ENCODE measurements at places on chromosomes 5 and 9.
A peak's percentile ranks its signal among the peaks of the same experiment; 100 is the strongest.

GRCh38 chr9:34884747-34885189, 73.3 kb upstream of the PHF24 start:
- no peak for DNase-seq

GRCh38 chr5:139704748-139705147, 56.6 kb downstream of the CXXC5 start:
- no peak for DNase-seq

GRCh38 chr5:142724821-142725220, 38.9 kb upstream of the FGF1 start:
- no peak for DNase-seq

DNA sequence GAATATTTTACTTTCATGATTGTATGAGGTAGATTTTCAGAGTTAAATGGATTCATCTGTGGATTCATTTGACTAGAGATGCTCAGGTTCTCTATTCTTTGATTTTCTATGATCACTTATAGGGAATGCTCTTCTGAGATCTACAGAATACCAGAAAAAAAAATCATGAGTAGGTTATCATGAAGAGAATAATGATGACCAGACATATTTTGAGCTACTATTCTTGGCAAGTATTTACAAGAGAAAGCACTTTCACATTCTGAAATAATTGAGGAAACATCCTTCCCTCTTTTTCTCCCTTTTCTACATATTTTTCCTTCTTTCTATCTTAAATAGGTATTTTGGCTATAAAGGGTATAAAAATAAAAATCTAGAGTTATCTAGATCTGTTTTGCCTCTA, 543.0 kb upstream of the TUSC1 start:
- DNase-seq: no peak

GRCh38 chr9:21160178-21160577, 6.3 kb downstream of the IFNA21 start:
- no peak for DNase-seq

DNA sequence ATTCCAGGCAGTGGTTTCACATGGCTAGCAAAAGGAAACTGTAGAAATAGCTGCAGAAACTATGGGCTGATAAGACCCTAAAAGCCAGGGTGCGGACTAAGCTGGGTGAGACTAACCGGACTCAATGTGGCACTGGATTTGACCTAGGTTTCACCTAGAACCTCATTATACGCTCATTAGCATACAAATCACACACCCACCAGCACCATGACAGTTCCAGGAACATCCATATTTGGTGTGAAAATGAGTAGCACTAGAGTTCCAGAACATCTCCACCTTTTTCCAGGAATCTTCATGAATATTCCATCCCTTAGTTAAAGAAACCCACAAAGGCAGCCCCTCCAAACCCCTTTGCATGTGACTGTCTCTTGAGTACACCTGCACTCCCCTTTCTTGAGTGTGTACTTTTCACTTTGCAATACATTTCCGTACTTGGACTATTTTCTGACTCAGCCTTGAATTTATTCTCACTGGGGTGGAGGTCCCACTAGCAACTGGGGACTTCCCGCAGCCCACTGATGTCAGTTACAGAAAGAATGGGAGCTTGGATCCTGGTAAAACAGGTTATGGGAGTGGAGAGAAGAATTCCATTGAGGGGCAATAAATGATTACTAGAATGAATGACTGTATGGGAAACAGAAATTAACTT, 58.0 kb upstream of the SPATA31C2 start:
- DNase-seq: no peak

- no peak for DNase-seq
These were observed 147.8 kb downstream of the SLC24A2 start for GRCh38 chr9:19641046-19641445.

- no peak for DNase-seq
These were observed 57.9 kb downstream of the TGFBR1 start for GRCh38 chr9:99162759-99163364.

GRCh38 chr9:70415041-70415440, 584 bp upstream of the KLF9 start:
- no peak for DNase-seq

GRCh38 chr5:139964994-139965565, 78.0 kb downstream of the NRG2 start:
- no peak for DNase-seq

DNA sequence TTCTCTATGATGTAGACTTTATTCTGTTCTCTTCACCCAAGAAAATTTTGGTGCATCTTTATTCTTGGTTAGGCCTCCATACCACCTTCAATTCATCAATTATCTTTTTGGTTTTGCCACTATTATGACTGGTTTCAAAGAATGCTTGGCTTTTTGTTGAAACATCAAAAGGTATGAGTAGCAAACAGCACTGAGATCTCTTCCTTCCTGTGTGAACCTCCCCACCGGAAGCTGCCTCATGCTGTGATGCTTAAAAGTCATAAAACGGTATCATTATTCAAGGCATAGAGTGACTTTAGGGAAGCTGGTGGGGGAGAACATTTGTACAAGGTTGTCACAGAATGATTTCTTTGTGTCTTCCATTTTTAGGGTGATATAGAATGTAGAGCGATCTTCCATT, 70.6 kb downstream of the IQGAP2 start:
- DNase-seq: peak; percentile 21

- no peak for DNase-seq
These were observed 55.9 kb upstream of the BARX1 start for GRCh38 chr9:94010980-94011533.

DNA sequence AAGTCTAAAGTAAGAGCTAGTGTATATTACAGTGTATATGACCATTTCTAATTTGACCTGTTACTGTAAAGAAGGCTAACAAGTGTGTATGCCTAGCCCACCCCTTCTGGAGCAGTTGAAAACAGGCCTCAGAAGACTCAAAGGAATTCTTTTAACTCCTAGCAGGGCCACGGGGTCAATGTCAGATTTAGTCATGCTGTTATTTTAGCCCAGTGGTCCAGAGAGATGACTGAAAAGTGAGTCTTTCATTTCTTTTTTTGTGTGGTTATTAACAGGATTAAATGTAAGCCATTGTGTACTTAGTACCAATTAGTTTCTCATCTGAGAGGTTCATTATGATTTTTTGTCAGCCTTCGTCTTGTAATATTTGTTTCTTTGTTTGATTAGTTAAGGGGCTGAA, 24.4 kb downstream of the ZCCHC7 start:
- no peak for DNase-seq

DNA sequence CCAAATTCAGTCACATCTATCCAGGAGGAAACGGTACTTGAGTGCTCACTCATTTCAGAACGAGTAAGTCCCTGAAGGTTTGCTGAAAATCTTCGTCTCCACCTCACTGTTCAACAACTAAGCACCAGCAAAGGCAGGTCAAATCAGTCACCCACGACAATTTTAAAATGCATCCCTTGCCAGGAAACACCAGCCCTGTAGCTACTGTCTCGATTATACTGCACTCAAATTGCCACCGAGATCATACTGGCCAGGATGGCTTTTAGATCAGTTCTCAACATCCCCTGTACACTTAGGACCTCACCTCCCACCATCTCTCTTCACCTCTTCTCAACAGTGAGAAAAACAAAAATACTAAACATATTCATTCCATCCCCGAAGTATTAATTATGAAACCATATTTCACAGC, 298.6 kb downstream of the AGTPBP1 start:
- DNase-seq: no peak

DNA sequence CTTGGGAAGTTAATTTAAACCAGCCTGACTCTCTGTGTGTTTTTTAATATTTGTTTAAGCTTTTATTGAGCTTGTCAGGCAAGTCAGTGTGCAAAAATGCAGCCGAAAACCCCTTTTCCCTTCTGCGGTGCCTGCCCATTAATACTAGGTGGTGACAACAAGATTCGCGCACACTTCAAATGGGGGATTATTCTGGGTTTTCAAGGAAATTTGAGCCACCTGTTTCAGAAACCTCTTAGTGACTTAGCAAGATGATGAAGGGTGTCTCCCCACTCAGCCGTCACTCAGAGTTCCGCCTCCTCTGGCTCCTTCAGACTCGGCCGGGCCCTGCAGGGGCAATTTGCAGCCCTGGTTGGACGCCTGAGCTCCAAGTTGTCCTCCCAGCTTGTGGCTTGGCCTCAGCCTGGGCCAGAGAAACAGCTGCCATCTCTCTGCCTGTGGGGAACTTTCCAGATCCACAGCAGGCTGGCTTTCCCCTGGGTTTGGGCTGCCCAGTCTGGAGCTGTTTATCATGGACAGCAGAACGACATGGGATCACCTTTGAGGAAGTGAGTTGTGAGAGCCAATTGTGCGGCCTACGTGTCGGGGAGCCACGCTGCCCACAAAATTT, 75.9 kb downstream of the SPRY4 start:
- DNase-seq: no peak

DNA sequence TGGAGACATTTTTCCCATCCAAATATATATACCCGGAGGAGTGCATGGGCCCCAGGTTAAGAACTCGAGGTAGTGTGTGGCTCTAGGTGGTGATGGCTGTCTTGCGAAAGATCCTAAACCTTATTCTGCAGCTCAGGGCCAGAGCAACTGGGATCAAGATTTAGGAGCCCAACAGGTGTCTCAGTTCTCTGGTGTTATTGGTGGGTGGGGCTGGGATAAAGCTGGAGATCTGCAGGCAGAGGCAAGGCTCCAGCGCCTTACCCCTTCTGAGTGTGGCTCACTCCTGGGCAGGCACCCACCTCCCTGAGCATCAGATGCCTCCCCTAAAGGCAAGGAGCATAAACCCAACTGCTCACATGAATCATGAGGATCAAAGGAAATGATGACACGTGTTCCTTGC, 11.2 kb downstream of the UBE2QL1 start:
- DNase-seq: no peak

Measured in activated naive CD8-positive, alpha-beta T cell treated with anti-CD3 and anti-CD28 coated beads, Interleukin-2, amount 50 U/mL, for 16 hours (primary cell).